ENCODE measurements at places on chromosomes 4 and X.

- no peak for DNase-seq
Measured at GRCh38 chrX:48945517-48946348, 11.7 kb downstream of the OTUD5 start.

DNA sequence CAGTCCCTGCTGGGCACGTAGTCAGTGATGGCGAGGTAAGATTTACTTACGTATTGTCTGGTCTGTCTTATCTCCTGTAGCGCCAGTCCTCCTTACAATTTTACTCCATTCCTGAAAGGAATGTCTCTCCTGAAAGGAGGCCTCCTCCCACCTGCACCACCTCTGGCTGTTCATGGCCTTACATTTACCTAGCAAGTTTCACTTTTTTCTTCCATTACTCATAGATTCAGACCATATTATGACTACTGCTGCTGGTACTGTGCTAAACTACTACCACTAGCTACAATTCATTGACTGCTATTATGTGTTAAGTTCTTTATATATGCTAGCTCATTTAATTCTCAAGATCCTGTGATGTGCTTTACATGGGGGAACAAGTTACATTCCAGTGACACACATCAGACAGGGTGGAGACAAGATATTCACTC lies 189.9 kb downstream of the BMPR1B start:
- no peak for DNase-seq

DNA sequence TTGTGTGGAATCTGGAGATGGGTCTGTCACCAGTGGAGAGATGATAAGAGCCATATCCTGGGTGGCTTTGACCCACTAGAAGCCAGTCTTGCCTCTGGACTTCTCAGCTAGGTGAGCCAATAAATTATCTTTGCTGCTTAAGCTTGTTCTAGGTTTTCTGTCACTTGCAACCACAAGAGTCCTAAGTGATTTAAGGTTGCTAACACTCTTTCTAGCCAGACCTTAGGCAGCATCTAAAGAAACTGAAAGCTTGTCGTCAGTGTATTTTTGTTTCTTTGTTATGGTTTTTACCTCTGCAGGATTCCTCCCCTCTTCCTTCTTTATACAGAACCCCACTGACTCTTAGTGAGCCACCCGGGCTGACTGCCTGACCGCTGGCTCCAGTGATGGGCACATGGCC lies 37.1 kb upstream of the STIM2 start:
- DNase-seq = no peak

DNA sequence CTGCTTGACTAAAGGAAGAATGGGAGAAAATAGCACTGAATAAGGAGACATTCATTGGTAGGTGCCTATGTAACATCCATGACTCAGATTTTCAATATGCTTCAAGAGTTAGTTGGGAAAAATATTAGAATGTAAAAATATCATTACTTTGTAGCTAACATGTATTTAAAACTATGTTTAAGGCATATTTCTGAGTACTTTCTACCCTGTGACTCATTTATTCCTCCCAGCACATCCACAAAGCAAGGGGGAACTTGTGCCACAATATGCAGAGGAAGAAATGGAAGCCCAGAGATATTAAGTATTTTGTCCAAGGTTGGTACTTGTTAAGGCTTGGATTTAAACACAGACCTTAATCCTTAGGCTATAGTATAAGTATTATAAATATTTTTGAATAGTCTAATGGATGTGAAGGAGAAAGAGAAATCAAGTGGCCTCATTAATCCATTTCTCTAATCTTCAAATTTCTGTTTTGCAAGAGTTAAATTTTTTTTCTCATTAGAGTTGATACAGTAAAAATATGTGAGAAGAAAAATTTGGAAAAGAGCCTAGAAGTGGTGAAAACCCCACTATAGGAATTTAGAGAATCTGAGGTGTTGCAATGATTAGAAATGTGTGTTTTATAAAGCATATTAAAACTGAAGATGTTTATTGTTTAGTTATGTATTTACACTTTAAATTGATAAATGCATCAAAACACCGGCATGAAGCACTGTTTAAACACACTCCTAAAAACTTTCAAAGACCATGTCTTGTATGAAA lies 149.3 kb upstream of the GYPA start:
- DNase-seq = no peak

GRCh38 chrX:109049903-109050302 lies 313.5 kb upstream of the IRS4 start:
- no peak for DNase-seq

- DNase-seq = no peak
Measured at GRCh38 chr4:155207534-155208257, 740 bp upstream of the NPY2R start.

Data from stimulated activated CD8-positive, alpha-beta memory T cell treated with anti-CD3 and anti-CD28 coated beads, Interleukin-12 subunit alpha, Interleukin-12 subunit beta, amount 100 ng/mL, for 4 hours (primary cell).